NCI-H2029 treated with DMSO at 0.1 percent for 48 hours (cell line): ENCODE measurements at places on chromosomes 7 and 10.

GRCh38 chr7:34081935-34082334, 176.6 kb downstream of the BMPER start:
- no peak for DNase-seq

GRCh38 chr7:69800495-69800894, 202.2 kb downstream of the AUTS2 start:
- DNase-seq: no peak

DNA sequence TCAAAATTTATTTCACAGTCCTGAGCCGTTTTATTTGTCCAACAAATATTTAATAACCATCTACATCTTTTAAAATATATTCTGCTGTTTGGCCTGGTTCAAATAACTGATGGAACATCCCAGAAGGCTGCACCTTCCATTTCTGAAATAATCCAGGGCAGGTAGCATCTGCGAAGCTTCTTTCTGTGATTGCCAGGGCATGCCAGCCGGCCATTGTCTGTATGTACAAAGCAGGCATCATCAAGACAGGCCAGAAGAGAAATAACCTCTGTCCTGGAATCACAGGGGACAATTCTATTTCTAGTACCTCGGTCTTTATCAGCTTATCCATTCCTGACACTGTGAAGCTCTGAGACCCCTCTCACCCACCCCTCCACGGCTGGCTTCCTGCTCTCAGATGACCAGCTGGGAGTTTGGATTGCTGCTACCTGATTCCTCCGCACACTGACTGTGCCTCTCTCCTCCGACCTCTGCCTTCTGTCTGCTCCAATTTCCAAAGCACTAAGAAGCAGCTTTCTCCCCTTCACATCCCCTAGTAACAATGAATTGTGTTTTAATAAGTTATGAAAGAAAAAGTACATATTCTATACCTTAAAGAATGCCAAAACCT, 8.0 kb downstream of the DGKI start:
- no peak for DNase-seq

DNA sequence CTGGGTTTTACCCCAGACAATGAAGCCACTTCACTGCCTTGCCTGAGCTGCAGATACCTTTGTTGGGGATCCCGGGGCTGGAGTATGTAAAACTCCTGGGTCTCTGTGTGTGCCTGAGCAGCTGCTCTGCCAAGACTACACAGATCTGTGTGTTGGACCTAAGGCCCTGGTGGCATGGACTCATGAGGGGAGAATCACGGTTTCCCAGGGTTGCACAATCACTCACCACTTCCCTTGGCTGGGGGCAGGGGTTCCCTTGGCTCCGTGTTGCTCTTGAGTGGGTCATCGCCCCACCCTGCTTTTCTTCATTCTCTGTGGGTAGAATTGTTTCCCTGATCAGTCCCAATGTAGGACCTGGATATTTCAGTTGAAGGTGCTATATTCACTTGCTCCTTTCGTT, 13.9 kb upstream of the TBATA start:
- DNase-seq: no peak

DNA sequence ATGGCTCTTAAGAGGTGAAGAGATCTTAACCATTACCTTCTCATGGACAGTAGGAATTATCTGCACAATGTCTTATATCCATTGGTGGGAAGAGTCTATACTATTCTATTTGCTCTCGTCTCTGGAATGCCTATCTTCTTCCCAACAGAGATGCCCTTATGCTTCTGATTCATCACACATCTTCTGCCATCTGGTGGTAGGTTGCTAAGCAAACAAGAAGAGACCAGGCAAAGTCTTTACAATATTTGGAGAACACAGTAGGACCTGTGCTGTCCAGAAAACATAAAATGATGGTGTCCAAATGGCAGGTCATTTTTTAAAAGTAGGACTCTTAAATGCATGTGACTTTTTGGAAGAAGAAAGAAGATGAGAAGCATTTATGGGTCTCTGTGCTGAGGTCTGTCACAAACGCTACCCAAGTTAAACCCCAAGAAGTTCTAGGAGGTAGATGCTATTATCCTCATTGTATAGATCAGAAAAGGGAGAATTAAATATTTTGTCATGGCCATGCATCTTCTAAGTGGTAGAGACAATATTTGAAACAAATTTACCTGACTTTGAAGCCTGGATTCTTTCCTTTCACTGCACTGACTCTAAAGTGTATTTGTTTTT, 67.8 kb upstream of the NXPH1 start:
- DNase-seq: peak; percentile 11

DNA sequence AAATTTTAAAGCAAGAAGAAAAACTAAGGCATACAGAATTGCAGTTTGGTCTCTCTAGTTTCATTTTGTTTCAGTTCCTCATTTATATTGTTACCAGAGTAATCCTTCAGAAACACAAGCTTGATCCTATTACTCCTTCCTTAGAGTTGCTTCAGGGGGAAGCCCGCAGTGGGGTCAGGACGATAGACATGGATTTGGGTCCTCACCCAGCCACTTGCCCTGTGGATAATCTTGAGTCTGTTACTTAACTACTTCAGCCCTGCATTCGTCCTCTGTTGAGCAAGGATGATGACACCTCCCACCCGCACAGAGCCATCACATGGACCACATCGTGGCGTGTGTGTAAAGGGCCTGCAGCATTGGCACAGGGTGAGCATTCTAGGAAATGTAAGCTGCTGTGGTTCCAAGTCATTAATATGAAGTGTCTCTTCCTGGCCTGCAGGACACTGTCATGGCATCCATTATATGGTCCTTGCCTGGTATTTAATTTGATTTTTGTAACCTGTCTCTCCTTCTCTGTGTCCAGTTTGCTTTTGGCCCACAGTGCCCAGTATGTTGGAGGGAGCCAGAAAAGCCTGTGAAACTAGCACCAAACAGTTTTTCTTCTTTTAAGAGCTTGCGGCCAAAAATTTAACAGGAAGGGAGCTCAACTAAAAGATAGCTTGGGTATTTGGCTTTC, 111.2 kb downstream of the EEPD1 start:
- peak; percentile 2 for DNase-seq

DNA sequence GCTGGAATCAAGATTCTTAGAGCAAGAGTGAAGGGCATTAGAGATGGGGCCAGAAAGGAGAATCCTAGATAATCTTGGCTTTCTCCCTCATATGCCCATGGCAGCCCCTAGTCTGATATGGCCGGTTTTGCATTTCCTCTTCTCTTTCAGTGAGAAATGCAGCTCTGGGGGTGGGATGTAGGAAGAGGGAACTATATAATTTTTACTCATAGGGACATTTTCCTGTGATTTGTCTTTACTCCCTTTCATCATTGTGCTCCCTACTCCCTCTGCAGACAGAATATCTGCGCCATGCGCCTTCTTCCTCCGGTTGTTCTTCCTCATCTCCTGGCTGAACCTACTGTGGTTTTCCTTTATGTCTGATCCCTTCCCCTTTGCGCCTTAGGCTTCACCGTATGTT, 16.8 kb upstream of the CHCHD1 start:
- DNase-seq: no peak

DNA sequence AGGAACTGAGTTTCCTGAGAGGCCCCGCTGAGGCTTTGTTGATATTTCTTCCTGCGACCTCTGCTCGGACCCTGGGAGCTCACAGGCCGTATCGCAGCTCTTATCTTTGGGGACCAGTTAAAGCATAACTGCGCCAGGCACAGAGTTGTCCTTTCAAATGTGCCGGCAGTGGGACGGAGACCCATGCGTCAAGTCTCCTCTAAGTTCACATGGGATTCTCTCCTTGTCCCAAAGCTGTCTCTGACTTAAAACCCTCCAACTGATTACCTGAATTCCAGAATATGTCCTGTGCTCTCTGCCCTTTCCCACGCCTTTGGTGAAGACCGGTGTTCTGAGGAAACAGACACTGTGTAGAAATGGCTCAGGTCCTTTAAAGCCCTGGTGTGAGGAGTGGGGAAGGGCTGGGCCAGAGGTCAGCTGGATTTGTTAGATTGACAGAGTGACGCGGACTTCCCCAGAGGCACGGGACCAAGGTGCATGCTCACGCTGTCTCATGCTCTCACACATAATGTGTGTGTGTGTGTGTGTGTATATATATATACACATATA, 169.8 kb downstream of the EGFR start:
- no peak for DNase-seq

DNA sequence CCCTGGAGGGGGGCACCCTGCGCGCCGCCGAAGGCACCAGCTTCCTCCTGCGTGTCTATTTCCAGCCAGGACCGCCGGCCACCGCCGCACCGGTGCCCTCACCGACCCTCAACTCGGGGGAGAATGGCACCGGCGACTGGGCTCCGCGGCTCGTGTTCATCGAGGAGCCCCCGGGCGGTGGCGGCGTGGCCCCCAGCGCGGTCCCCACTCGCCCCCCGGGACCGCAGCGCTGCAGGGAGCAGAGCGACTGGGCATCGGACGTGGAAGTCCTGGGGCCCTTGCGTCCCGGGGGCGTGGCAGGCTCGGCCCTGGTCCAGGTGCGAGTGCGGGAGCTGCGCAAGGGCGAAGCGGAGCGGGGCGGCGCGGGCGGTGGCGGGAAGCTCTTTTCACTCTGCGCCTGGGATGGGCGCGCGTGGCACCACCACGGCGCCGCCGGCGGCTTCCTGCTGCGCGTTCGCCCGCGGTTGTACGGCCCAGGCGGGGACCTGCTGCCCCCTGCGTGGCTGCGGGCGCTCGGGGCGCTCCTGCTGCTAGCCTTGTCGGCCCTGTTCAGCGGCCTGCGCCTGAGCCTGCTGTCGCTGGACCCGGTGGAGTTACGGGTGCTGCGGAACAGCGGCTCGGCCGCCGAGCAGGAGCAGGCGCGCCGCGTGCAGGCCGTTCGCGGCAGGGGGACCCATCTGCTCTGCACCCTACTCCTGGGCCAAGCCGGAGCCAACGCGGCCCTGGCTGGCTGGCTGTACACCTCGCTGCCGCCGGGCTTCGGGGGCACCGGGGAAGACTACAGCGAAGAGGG, 594 bp downstream of the CNNM1 start:
- no peak for DNase-seq

GRCh38 chr10:15374156-15374555, 3.1 kb upstream of the FAM171A1 start:
- DNase-seq: no peak

- DNase-seq: no peak
These were observed 71.2 kb upstream of the RPA3 start for GRCh38 chr7:7789551-7789988.

DNA sequence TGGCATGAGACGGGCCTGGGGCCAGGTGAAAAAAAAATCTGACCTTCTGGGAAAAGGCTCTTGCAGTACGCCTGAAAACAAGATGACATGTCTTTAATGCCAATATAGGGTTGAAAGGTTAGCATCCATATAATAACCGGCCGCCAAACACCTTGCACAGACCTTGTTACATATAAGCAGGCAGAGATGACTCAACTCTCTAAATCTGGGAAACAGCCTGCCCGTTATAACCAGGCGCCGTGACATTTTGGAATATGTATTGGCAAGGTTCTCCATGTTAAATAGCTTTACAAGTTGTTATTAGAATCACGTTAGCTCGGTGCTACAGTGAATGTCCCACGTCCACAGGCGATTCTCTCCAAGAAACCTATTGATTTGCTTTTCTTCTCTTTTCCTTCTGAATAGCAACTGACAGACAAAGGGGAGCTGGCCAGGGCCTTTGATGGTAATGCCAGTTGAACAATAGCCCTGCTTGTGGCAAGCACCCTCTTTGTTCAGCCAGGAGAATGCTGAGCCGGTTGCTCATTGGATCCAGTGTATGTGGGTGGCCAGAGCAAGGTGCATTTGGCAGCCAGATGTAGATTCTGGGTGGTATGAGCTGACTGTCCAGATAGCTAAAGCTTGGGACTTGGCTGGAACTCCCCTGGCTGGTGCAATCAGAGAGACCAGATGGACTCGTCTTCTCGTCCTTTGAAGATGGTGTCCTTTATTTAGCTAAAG, 80.1 kb upstream of the AUTS2 start:
- DNase-seq: no peak

DNA sequence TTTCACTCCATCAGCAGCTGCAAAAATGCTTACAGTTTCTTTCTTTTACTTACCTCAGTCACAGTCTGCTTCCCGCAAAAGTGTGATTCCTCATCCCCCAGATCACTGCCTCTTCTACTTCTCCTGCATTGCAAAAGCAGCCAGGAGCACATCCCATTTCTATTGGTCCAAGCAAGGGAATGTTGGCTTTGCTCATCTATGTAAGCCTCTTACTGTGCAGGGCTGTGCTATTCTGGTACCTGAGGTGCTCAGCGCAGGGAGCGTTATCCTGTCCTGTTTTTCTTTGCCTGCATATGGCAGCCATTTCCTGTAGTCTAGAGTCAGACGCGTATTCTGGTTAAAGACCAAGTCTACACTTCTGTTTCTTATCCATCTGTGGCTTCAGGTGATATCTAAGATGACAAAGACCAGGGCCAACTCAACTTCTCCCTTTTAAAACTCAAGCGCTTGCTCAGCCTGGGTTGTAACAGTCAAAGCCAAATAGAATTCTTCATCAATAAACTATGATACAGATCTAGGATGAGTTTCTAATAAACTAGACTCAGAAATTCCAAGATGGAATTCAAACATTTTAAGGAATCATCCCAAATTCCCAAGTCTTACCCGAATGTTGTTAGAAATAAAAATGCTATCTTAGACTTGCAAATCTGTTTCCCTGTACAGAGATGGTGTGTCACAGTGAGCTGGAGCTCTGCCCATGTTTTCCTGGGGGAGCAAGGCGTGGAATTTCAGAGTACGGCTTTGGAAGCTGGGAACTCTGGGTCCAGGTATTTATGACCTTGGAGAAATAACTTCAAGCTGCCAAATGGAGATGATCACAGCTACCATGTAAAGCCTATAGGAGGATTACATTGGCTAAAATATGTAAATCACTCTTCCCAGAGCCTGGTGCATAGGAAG, 6.1 kb upstream of the RBM17 start:
- DNase-seq: no peak

- no peak for DNase-seq
These were observed 79.7 kb downstream of the VIPR2 start for GRCh38 chr7:159064816-159065510.

DNA sequence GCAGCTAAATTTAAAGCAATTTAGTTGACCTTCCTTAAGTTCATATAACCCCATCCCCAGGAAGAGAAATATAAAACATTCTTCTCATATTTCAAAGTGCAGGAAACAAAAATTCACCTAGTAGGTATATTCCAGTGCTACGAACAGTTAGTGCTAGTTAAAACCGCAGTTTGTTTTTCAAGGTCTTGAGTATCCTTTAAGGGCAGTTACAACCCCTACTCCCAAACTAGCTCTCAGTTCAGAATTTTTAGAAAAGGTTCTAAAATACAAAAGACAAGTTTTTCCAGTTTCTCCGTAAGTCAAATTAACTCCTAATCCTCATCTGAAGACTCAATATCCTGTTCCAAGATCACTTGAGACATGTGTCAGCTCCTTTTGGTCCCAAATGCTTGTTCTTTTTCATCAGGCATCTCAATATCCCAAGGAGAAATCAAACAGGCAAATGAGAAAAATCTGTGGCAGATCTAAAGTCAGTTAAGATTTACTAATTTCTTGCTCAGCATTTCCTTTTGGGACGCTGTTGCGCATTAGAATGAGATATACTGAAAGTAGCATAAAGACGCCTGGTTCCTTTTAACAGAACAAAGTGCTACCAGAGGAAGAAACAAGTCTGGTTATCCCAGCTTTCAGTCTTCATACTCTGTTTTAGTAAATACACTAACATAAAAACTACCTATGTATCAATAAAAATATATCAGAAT, 51.8 kb downstream of the ARHGAP12 start:
- DNase-seq: no peak
